Upper lobe of right lung (tissue), 1 donor: ENCODE measurements at places on chromosomes 11 and 22. TPM values are rescaled to one million over a fixed set of nuclear protein-coding genes. Genes with fewer than 3 reads are reported as not detected.

The CYB5R3 gene
- total RNA-seq, result 251 TPM

The RPS25 gene
- total RNA-seq, result 850 TPM

The TIMM8B gene
- total RNA-seq, result 33.9 TPM

The SERHL2 gene
- 1.2 TPM for total RNA-seq

The SEPTIN5 gene
- 11.5 TPM for total RNA-seq

The UBQLNL gene
- total RNA-seq, result 0.72 TPM

The PLCB3 gene
- total RNA-seq, result 32.4 TPM

DNA sequence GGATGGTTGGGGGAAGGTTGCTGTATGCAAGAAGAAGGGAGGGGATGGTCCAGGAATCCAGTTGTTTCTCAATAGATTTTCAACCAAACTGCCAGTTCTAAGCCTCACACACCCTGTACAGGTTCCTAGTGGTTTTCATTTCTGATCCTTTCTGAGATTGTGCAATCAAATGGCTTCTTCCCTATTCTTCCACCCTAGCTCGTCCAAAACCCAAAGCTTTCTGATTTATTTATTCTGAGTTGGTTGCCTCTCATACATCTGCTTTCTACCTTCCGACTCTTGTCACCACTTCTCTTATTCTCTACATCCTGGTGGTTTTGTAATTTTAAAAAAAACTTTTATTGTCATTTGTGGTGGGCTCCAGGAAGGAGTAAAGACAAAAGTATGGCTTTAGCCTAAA is 12.6 kb downstream of the OR5A2 start:
- no peak for DNase-seq

DNA sequence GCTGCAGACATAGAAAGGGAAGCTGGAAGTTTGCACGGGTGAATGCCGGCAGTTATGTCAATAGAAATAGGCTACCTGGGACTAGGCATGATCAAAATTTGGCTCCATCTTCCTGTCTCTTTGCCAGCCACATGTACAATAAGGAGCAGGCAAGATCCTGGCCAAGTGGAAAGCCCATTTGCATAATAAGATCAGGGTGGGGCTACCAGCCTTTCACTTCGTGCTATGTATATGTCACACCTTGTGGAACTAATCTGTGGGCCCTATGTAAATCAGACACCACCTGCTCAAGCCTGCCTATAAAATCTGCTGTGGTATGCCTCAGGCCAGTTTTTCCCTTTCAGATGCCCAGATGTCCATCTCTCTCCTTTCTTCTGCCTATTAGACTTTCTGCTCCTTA is 79.3 kb upstream of the DRD2 start:
- DNase-seq, result no peak

GRCh38 chr22:29701155-29701999 is 18.4 kb upstream of the CABP7 start:
- no peak for DNase-seq

DNA sequence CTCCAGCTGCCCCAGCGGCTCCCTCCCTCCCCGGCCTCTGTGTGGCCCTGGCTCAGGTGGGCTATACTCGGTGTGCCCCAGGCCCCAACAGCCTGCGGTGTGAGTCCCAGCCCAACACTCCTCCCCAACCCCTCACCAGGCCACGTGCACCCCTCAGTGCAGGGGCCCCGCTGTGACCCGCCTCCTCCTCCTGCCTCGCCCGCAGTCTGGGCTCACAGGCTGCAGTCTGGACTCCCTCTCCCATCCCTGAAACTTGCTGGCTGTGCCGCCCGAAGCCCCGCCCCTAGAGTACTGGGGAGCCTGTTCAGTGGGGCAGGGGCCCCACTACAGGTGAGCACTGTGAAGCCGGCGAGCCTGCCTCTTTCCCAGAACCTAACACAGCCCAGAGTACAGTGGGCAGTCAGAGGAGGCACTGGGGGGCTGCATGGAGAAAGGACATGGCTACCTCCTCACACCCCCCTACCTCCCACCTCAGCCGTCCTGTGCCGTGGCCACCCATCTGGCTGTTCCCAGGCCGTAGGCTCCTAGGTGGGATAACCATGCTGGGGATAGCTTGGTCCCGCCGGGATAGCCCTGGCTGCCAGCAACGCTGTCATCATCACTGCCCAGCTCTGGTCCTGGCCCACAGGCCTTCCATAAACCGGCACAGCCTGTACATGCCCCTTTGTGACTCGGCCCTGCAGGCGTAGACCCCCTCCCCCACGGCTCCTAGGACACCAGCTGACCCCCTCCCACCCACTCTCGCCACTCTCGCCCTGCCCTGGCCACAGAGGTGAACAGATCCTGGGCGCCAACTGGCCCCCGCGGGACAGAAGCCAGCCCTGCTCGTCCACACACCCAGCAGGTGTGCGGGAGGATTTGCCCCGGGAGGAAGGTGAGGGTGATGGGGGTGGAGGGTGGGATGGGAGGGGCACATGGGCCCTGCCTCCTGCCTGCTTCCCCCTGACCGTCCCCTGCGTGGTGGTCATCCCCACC is 29.7 kb downstream of the CELSR1 start:
- DNase-seq, result no peak

DNA sequence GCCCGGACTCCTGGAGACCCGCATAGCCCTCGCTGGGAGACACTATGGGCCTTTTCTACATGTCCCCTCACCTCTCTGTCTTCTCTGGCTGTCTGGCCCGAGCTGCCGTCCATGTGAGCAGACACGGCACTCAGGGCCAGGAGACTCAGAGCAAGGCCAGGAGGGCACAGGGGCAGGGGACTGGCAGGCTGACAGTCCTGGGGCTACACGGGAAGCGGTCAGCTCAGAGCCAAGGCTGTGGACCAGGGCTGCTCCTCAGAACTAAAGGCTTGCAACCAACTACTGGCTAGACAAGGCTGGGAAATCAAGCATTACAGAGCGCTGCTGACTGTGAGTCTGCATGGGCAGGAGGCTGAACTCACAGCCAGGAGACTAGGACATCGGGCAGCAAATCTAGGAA is 56.1 kb upstream of the CDON start:
- DNase-seq, result no peak

DNA sequence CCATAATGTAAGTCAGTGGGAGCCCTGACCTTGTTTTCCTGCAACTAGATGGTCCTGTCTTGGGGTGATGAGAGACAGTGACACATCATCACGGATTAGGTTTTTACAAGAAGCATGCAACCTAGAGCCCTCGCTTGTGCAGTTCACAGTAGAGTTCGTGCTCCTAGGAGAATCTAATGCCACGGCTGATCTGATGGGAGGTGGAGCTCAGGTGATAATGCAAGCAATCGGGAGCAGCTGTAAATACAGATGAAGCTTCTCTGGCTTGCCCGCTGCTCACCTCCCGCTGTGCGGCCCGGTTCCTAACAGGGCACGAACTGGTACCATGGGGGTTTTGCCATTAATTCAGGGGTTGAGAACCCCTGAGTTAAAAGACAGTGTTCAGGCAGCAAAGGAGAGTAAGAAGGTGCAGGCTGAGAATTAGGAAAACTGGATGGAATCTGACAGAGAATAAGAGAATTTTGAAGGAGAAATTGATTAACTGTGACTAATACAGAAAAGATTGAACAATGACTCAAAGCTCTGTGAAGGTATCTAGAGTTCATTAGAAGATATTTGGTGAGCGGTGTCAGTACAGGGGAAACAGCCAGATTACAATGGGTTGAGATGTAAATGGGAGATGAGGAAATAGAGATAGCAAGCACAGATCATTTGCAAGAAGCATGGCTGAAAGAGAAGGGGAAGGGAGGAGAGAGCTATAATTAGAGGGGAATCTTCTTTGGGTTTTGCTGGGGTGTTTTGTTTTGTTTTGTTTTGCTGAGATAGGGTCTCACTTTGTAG is 21.0 kb downstream of the WEE1 start:
- DNase-seq, result no peak

DNA sequence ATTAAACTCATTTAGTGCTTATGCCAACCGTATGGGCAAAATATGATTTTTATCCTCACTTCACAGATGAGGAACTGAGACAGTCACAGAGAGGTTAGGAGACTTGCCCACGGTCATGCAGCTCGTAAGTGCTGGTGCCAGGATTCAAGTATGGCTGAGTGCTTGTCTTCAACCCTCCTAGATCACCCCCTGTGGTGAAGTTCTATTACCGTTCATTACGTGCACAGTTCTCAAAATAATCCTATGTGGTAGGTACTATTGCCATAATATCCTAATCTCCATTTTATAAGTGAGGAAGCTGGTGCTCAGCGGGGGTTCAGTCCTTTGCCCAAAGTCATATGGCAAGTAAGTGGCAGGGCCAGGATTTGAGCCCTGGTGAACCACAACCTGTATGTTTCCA is 1.5 kb downstream of the MIEF1 start:
- DNase-seq, result no peak

DNA sequence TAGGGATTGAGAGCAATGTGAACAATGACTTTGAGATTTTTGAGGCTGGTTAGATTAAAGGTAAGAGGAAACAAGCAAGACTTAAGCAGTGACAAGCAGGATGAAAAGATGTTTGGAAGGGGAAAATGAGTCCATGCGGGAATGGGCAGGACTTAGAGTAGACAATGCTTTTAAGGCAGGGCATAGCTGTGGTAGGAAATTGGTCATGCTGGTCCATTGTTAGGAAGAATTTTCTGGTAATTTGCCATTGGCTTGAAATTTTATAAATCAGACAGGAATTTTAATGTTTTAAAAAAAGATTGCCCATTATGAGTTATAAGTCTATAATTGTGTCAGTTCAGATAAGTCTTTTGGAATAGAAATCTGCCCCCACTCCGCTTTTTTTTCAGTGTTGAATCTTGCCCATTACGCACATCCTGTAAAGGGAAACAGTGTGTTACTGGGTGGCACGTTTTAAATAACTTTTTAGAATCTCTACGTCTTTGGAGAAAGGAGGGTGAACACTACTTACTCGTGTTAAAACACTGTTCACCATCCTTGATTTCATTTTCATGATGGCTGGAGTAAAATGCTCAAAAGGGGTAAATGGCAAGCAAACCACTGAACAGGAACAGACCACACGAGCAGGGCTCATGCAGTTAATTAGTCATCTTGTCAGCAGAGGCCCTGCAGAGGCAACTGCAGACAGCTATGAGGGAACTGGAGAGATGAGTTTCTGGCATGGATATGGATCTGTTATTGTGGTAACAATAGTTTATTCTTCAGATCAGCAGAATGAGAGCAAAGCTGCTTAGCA is 25.0 kb downstream of the SWAP70 start:
- DNase-seq, result no peak

DNA sequence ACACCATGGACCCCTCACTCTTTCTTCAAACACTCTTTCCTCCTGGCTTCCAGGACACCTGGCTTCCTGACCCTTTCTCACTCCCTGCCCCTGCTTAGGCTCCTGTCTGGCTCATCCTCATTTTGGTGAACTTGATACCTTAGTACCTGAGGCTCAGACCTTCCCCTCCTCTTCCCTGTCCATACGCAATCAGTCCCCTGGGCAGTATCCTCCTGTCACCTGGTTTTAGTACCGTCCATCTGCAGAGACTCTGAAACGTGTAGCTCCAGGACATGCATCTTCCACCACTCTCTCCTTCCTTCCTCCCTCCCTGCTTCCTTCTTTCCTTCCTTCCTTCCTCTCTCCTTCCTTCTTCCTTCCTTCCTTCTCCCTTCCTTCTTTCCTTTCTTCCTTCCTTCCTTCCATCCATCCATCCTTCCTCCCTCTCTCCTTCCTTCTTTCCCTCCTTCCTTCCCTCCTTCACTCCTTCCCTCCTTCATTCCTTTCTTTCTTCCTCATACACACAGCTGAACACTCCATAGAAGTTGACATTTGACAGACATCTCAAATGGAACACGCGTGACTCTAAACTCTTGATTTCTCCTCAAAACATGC is 1488.6 kb downstream of the TBC1D22A start:
- no peak for DNase-seq

DNA sequence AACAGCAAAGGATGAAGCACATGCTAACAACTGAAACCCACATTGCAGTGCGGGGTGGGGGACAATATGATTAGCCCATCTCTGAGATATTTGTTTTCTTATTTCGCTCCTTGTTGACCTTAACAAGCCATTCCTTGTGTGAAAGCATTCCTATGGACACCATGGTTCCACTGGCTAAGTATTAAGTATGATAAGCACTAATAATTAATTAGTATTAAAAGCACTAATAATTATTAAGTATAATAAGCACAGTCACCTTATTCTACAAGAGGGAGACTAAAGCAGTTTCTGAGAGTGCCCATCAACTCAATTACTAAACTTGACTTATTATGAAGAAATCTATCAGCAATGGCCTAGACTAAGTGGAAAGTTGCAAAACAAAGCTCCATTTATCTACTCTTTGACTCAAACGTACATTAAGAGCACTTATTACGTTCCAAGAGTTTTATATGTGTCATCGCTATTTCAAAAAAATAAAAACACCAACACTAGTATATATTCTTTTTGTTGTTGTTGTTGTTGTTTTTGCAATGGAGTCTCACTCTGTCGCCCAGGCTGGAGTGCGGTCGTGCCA is 65.3 kb downstream of the RBFOX2 start:
- DNase-seq, result no peak

GRCh38 chr11:113103932-113104690 is 142.9 kb downstream of the NCAM1 start:
- no peak for DNase-seq

DNA sequence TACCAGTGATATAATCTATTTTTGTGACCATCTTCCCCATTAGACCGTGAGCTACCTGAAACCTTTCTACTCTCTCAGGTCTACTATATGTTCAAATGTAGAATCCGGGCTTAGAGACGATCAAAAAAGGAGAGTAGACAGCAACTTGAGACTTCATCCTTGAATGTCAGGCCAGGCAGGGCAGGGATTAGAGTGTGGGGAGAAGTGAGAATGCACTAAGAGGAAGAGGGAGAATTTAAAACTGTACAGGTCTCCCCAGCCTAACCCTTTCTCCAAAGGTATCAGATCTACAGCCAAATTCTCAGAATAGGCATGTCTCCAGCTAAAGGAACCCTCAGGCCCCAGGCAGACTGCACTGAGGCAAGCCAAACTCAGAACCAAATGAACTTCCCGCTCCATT is 935 bp downstream of the LAMTOR1 start:
- no peak for DNase-seq

- DNase-seq, result no peak
These were observed 97.5 kb upstream of the CD82 start for GRCh38 chr11:44467931-44468330.

DNA sequence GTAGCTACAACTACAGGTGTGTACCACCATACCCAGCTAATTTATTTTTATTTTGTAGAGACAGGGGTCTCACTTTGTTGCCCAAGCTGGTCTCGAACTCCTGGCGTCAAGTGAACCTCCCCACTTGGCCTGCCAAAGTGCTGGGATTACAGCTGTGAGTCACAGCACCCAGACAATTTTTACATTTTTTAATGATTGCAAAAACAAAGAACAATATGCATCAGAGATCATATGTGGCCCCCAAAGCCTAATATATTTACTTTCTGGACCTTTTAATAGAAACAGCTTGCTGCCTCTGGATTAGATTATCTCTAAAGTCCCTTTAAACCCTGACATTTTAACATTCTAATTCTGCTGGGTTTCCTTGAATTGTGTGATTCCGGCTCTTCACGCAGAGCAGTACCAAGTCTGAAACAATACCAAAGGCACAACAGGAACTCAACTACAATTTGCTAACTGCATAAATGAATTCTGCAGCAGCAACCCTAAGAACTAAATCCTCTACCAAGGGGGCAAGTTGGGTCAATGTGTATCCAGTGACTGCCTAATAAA is 25.0 kb downstream of the RAB30 start:
- DNase-seq, result no peak
